HAP-1 (cell line): ENCODE measurements at places on chromosomes 4 and X.

DNA sequence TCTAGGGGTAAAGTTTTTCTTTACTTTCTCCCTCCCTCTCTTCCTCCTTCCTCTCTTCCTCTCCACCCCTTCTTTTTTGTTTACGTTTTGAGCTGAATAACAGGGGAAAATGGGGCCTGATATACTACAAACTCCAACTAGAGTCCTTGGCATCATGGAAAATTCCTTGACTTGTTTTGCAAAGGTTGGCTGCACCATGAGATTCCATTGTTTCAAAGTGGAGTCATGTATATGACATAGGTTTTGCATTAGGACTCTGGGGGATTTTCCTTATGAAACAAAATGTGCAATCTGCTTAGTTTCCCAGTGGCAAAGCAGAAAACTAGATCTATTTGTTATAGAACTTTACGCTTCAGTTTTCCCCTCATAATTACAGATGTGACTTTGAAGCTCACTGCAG lies 233.5 kb upstream of the PGRMC2 start:
- DNase-seq: no peak

- no peak for DNase-seq
Observed at GRCh38 chr4:168433571-168433970, 46.7 kb downstream of the DDX60L start.

DNA sequence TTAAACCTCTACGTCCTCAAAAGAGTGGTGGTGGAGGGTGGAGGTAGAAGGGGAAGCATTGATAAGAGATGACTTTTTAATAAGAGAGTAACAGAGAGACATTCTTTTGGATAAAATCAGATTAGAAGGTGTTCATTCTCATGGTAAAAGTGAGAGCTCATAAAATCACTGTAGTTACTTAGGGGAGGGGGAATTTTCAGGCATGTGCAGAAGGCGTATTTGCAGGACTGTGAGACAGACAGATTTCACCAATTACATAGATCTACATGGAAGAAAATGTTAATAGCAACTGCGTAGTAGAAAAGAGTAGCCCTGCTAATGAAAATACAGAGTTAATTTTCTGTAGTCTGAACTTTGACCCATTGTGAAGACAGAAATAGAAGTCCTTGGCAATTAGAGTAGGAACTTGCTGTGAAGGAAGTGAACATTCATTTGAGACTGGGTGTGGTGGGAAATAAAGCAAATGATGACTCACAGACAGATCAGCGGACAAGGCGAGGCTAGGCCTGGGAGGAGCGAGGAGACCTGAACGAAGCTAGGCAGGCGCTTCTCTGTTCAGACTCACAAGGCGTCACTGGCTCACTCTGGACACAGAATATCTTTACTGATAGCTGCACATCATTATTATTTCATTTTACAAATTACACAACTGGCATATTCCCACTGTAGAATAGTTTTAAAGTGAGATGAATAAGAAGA lies 57.2 kb upstream of the FAM9C start:
- peak; percentile 69 for DNase-seq

GRCh38 chr4:73452953-73453700 lies 17.1 kb downstream of the AFP start:
- peak; percentile 38 for DNase-seq

- no peak for DNase-seq
Observed at GRCh38 chr4:104488151-104488550, 6.5 kb downstream of the CXXC4 start.

GRCh38 chr4:124947622-124948265 lies 235.2 kb upstream of the ANKRD50 start:
- no peak for DNase-seq

DNA sequence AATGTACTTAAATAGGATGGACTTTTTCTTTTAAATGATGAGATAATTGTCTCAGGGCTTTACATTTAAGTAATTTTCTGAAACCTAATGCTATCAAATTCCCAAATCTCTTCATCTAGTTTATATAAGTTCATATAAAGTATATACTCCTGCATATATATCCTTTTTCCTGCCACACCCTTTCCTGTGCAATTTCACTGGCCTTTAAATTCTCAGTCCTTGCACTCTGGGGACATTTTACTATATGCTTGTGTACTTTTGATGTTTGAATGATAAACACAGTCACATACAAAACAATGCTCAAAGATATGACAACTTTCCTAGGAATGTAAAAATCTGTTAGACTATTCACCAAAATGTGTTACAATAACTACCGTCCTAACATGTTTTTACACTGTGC lies 60.1 kb downstream of the NDST4 start:
- DNase-seq: no peak

- no peak for DNase-seq
Observed at GRCh38 chrX:136828830-136829229, 48.1 kb upstream of the ARHGEF6 start.

DNA sequence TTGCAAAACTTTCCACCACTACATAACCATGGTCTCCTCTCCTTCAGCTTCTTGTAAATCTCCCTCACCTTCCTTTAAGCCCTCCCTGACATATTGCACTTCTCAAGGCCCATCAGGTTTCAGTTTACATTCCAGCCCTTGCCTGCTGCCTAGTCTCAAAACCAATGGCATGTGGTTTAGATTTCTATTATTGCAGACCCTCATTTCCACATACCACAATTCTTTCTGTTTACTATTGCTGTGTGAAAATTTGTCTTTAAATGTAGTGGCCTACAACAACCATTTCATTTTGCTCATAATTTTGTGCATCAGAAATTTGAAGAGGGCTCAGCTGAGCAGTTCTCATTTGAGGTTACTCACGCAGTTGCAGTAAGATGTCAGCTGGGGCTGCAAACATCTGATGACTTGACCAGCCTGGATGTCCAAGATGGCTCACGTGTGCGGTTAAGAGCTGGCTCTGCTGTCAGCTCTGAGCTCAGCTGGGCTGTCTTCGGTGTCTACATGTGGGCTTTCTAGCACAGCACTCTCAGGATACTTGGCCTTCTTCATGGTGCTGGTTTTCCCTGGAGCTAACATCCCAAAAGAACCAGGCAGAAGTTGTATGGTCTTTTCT lies 29.9 kb upstream of the SOD3 start:
- no peak for DNase-seq

DNA sequence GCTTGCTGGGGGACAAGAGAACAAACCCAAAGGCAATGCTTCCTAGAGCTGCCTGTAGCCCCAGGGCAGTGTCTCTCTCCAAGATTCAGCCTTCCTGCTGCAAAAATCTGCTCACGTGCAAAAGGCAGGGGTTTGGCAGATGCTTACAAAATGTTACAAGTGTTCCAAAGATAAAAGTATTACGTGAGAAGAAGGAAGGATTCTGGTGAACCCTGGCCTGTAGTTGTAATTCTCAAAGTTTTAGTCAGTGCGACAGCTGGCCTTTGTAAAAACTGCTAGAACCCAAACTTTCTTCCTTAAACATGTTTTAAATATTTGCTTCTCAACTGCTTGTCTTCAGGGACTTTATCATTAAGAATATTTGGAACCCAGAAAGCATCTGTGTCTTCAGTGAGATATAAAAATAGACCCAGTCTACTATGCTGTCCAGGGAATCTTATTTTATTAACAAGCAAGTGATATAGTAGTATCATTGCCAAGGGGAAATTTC lies 232.3 kb downstream of the FRMPD4 start:
- DNase-seq: no peak

- DNase-seq: no peak
Observed at GRCh38 chrX:80812176-80812575, 2.5 kb upstream of the BRWD3 start.

- DNase-seq: no peak
Observed at GRCh38 chr4:67568820-67569219, 10.3 kb downstream of the STAP1 start.

DNA sequence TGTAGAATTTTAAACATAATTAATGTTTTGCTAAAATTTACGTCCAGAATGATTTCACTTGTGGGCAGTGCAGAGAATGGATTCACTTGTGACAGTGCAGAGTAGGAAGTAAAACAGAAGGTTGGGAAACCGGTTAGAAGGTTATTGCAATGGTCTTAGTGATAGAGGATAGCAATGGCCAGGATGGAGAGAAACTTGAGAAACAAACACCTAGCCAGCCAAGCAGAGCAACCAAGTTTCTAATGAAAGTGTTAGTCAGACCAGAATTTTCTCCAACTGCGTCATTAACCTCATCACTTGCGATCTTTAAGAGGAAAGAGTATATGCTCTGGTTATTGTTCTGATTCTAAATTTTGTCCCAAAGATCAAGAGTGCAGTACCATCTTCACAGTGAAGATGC lies 50.0 kb upstream of the TBC1D9 start:
- DNase-seq: no peak
